NCI-H2081 (cell line): ENCODE measurements at places on chromosomes 16 and 17.

DNA sequence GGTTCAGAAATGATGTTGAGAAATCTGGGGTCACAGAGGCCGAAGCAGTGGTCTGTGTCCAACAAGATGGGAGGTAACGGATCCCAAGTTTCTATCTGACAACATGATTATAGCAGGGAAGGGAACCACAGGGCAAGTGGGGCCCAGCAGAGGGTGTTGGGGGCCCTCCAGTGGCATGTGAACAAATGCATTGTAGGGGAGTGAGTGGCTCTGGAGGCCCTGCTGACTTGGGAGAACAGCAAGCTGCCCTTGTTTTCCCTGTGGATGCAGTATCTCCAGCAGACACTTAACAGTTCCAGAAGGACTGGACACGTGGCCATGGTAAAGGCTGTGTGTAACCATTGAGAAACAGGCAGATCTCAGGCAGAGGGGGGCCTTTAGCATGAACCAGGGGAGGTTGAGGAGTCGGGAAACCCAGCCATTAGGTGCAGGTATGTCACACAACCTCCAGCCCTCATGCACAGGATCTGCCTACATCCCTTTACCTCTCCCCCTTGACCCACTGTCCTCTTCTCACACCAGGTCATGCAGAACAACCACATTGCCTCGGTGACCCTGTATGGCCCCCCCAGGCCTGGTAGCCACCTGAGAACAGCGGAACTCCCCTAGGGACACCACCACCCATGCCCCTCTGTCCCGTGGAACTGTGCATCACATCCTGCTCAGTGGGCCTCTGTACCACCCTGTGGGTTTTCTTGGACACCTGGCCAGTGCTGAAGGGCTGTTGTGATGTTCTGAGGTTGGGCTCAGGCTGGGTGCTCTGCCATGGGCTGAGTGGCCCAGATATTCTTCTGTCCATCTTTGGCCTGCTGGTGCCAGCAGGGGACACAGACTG, 4.1 kb downstream of the B3GNT9 start:
- no peak for DNase-seq

DNA sequence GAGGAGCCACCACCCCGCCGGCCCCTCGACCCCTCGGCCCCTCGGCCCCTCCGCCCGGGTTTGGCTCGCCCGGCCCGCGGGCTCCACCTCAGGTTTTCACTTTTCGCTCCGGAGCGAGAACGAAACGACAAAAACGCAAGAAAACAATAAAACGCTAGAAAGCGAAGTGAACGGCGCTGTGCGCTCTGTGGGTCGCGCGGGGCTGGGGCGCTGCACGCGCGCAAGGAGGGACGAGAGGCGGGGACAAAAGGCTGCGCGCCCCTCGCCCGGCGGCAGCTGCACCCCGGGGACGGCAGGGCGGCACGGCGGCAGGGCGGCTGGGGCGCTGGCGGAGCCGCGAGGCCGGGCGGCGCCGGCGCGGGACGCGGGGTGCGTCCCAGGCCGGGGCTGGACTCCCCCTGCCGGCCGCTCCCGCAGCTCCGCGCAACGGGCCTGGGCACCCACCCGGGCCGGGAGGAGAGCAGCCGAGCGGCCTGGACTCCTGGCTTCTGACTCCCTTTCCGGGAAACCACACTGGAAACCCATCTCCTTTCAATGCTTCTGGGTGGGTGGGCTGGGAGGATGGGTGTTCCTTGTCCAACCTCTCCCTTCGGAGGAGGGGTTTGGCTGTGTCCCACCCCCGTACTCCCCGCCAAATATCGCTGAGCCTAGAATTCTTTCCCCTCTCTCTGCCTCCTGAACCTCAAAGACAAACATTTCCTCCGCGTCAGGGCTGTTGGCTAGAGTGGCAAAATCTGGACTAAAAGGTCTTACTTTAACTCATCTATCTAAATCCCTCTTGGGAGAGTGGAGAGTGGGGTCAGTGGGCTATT, 9.9 kb downstream of the TBX2 start:
- peak; percentile 48 for DNase-seq

- no peak for DNase-seq
Observed at GRCh38 chr16:54546521-54546920, 259.9 kb upstream of the IRX3 start.

GRCh38 chr17:58336456-58337209, 8.0 kb upstream of the TSPOAP1 start:
- no peak for DNase-seq

DNA sequence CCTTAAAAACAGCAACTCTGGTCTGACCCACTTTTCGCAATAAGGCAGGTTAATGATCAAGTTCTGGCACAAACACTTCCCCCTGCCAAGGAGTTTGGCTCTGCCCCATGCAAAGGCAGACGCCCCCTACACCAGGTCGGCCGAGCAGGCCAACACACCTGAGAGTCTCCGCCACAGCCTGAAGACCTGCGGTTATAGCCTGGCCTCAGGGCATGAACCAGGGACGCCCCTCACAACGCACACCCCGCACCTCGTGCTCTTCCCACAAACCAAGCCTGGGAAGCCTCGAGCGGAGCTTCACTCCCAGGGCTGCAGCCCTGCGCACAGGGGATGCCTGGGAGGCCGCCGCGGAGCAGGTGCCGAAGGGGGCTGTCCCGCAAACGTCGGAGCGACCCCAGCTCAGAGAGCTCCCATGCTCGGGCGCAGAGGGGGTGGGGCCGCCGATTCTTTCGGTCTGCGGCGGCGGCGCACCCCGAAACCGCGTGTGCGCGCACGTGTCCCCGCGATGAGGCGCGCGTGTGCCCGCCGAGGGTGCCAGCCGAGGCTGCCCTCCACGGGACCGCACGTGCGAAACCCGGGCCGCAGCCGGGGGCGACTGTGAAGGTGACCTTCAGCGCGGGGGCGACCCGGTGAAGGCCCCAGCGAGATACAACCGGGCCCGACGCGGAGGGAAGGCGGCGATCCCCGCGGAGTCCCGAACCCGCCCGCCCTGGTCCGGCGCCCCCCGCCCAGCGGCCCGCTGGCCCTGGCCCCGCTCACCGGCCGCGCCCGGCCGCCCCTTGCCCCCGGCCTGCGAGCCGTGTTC, 559 bp downstream of the CLUH start:
- peak; percentile 8 for DNase-seq

- DNase-seq, result no peak
Observed at GRCh38 chr16:56919099-56919800, 12.7 kb upstream of the HERPUD1 start.

GRCh38 chr16:18832613-18833012, 31.3 kb upstream of the ARL6IP1 start:
- no peak for DNase-seq

GRCh38 chr16:22813223-22813947, 577 bp upstream of the HS3ST2 start:
- no peak for DNase-seq

- DNase-seq, result no peak
Observed at GRCh38 chr17:74871356-74872076, 1.3 kb downstream of the FDXR start.

DNA sequence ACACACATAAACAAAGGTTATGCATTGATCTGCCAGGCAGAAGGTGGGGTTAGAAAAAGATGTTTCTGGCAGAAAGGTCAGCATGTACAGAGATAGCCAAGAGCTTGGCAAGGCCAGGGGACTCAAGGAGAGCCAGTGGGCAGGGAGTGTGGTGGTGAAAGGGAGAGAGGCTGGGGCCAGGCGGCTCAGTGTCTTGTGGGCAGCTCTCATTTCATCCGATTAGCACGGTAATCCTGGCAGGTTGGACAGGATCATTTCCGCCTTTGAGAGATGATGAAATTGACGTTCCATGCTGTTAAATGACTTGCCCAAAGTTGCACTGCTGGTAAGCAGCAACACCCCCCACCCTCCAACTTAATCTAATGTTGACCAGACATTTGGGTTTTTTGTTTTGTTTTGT, 3.6 kb downstream of the CHD9 start:
- no peak for DNase-seq

- no peak for DNase-seq
Observed at GRCh38 chr17:17403065-17403464, 73.7 kb upstream of the MED9 start.

DNA sequence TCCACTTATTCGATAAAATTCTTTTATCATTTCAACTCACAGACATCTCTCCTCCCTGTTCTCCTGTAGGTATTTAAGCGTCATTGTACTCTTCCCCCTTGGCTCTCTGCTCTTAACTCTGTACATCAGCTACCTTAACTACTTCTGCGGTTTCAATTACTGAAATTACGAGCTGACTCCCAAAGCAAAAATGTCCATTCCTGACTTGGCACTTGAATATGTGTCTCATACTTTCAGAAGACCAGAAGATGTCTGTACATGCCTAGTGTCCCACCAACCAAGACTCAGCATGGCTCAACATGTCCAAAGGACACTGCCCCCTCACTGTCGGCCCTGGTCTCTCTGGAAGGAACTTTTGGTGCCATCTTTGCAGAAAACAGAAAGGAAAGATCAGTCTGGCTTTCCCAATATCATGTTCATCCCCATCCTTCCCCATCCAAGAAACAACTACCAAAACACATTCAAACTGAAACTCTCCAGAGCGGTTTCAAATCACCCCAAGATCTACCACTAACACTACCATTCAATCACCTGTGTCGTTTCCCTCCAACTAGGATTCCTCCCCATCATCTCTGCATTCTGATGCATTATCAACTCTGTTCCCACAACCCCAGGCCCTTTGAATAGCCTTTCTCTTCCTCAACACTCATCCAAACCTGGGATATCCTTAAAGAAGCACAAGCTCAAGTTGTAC, 74.9 kb downstream of the ZFHX3 start:
- no peak for DNase-seq

DNA sequence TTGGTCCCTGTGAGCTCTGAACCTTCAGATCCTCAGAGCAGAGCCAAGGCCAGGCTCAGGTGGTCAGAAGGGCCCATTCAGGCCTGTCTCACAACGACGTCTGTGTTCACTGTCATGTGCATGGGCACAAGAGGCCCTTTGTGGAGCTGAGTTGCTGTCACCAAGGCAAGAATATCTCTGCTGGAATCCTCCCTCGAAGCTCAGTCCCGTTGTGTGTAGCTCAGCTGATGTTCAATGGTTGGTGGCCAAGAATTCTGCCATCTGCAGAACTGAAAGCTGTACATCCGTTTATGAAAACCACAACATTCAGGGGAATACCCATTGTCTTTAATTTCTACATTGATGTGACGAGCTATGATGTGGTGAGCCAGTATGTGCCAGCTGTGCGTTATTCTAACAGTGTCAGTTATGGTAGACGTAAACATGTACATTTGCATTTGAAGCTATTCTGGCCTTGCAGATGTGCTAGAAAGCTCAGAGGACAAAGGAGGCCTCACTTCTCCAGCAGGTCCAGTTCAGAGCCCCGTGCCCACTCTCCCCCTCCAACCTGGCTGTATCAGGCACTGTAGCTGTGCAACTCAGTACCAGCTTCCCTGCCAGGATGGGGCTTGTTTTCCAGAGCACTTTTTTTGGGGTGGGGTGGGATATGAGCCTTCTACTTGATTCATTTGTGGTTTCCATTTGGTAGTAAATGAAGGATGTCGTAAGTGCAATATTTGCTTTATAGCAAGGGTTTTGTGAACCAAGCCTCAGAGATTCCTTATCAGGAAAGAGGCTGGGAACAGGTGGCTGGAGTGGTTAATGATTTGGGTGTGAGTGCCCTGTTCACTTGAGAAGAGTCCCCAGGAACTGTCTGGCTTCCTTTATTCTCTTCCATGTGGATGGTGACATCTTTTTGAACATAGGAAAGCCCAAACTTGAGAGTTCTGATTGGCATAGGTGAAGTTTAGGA, 56.1 kb downstream of the B9D1 start:
- DNase-seq, result no peak

- DNase-seq, result no peak
Observed at GRCh38 chr16:48383009-48383876, 2.0 kb downstream of the SIAH1 start.

GRCh38 chr17:8311131-8311790, 1.2 kb downstream of the ARHGEF15 start:
- no peak for DNase-seq

DNA sequence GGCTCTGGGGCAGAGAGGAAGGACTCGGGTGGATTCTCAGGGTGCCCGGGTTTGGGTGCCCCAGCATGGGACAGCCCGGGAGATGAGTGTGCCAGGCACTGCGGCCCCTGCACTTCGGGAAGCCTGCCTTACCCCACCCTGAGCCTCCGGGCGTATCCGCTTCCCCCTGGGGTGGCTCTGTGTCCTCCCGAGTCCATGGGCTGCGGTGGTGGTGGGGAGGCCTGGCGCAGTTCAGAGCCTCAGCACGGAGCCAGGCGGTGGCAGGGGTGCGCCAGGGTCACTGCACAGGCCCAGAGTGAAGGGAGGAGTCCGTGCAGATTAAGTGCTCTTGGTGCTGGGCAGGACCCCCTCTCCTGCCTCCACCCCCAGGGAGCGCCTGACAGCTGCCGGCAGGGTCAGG, 20.7 kb downstream of the MYBBP1A start:
- no peak for DNase-seq

DNA sequence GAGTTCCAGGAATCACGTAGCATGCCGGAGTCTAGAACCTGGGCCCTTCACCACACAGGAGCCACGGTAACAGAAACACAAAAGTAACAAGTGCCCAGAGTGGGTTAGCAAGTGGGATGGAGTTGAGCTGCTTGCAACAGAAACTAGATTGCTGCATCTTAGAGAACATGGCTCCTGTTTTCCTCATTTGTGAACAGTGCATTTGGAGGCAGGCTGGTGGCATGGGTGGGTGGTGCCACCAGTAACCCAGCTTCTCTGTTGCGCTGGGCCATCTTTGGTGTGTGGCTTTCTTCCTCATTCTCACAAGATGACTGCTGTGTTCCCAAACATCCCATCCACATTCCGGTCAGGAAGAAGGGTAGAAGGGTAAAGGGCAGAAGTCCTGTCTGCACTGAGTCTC, 95.5 kb downstream of the KATNIP start:
- no peak for DNase-seq

GRCh38 chr16:73916829-73917594, 379.6 kb upstream of the PSMD7 start:
- no peak for DNase-seq

DNA sequence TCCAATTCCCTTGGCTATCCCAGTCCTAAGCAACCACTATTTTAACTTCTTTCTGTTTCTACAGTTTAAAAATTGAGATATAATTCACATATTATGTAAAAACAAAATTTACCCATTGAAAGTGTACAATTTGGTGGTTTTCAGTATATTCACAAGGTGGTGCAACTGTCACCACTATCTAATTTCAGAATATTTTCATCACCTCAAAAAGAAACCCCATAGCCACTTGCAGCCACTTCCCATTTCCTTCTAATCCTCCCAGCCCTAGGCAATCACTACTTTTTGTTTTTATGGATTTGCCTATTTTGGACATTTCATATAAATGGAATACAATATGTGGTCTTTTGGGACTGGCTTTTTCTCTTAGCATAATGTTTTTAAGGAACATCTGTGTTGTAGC, 36.1 kb upstream of the NACA2 start:
- DNase-seq, result no peak

DNA sequence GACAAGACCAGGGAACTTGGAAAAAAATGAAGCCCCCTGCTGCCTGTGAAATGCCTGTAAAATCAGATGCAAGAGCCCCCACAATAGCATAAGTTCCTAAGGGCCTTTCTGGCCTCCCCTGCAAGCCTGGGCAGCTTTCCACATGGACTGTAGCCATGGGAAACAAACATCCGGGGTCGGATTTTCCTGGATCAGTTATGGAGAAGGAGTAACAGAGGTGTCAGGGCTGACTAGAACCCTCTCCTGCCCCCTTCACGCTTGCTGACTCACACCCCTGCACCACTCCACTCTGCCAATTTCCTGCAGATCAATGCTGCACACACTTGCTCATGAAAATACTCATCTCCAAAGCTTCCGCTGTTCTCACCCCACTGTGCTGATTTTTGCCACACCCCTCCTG, 258.6 kb downstream of the CBLN1 start:
- no peak for DNase-seq

- no peak for DNase-seq
Observed at GRCh38 chr17:71987634-71988033, 133.2 kb upstream of the SOX9 start.
